NCI-H2107 (cell line): ENCODE measurements at places on chromosomes 11 and 22.

- no peak for DNase-seq
Observed at GRCh38 chr11:35118906-35119305, 20.1 kb upstream of the CD44 start.

GRCh38 chr11:62456630-62457029 is 37.8 kb downstream of the SCGB1A1 start:
- DNase-seq = peak; percentile 47

- DNase-seq = no peak
Observed at GRCh38 chr22:39984746-39985145, 10.0 kb upstream of the FAM83F start.

DNA sequence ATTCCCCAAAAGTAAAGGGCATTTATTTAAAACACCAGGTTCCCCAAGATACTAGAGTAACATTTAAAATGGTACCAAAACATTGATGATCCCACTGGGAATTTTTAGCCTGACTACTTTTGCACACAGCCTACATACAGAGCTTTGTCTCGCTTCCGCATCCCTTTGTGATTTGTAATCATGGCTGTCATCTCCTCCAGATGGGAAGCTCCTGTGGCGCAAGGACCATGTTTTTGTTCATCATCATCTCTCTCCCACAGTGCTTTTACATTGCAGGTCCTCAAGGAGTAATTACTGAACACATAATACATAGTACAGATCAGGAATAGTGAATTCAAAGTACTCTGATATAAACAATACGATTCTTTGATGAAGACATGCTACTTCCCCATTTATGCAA is 231.2 kb upstream of the MTNR1B start:
- DNase-seq = no peak

GRCh38 chr11:84264066-84264465 is 977.9 kb upstream of the CCDC90B start:
- DNase-seq = no peak

DNA sequence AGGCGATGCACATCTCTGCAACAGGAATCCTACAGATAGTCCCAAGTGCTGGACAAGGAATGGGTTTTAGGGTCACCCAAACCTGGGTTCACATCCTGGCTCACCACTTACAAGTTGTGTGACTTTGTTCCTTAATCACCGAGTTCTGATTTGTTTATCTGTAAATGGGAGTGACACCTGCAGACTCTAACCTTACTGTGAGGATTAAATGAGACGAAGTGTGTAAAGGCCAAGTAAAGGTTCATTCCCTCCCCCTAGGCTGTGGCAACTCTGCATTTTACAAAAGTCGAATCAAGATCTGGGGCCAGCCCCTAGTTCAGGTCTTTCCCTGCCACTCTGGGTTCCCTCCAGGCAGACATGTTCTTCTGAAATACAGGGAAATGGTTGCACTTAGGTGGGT is 34.9 kb downstream of the SERPINH1 start:
- DNase-seq = no peak

DNA sequence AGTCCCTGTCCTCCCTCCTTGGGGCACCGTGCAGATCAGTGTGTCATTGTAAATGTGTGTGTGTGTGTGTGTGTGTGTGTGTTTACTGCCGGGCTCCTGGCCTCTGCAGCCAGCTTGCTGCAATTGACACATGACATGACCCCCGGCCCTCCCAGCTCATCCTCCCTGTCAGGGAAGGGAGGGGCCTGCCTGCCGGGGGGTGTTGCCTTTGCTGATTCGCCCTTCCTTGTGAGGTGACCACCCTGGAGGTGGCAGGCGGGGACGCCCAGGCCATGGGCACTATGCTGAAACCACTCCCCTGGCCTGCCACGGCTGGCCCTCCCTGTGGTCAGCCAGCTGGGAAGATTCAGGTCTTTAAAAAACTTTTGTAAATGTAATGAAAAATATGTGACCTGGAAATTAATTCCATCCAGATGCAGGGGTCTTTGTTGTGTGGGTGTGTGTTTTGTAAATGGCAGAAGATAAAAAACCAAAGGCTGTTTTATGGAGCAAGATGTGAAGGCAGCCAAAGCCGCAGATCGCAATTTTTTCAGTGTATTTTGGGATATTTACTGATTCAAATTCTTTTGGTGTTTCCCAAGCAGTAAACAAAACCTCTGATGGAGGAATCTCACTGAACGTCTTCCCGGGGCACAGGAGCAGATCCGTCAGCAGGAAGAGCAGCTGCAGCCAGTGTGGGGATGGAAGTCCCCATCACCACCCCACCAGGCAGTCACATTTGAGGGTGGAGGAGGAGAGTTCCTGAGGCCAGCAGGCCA is 23.2 kb downstream of the SHISAL1 start:
- DNase-seq = no peak

GRCh38 chr22:17234144-17234623 is 14.9 kb upstream of the ADA2 start:
- no peak for DNase-seq

- DNase-seq = peak; percentile 81
Observed at GRCh38 chr11:119179983-119180382, 5.3 kb upstream of the NHERF4 start.

DNA sequence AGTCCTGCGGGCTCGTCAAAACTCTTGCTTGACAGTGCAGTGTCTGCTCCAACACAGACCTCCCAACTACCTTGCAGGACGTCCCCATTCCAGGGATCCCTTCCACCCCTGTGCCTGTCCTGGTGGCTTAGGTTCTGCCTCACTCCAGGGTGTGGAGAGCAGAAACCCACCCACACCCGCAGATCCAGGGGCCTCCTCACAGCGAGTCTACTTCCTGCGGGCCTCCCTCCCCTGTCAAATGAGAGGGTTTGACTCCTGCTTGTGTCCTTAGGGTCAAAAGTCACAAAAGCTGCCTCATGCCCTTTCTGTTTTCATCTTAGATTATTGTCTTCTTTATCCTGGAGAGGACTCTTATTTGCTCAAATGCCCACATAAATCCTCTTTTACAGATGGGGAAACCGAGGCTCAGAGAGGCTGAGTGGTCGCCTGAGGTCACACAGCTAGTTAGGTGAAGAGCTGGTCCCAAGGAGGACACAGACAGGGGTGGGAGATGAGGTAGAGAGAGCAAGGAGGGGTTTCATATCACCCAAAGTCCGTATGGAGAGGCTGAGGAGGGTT is 81.1 kb upstream of the KCNQ1OT1 start:
- DNase-seq = no peak

- no peak for DNase-seq
Observed at GRCh38 chr11:57703341-57703740, 8.7 kb downstream of the MED19 start.

- DNase-seq = no peak
Observed at GRCh38 chr11:44752713-44753112, 26.0 kb downstream of the TSPAN18 start.

- no peak for DNase-seq
Observed at GRCh38 chr11:4577761-4578160, 3.8 kb upstream of the OR52I2 start.

GRCh38 chr22:31790240-31790639 is 36.4 kb downstream of the DEPDC5 start:
- DNase-seq = no peak

DNA sequence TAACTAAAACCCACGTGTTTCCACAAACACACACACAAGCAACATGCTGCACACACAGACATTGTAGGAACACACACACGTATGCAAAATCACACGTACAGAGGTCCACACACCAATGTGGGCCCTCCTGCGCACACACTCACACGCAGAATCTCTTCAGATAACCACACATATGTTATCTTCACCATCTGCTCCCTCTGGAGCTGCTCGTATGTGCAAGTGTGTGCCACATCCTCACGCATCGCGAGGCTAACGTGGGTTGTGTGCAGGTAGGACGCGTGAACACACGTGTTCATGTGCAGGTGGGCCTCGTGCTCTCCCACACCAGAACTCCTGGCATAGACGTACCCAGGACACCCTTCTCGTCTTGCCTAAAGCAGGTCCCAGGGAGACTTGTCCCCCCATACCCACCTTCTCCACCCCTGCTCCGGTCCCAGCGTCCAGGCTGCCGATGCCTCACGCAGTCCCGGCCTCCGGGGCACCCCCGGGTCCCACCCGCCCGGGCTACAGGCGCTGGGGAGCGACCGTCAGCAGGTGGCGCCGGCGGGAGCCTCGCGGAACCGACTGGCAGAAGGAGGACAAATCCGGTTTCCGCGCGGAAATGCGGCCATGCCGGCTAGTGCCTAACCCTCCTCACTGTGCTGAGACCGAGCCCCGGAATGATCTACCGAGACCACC is 10.3 kb upstream of the IGSF9B start:
- DNase-seq = no peak

DNA sequence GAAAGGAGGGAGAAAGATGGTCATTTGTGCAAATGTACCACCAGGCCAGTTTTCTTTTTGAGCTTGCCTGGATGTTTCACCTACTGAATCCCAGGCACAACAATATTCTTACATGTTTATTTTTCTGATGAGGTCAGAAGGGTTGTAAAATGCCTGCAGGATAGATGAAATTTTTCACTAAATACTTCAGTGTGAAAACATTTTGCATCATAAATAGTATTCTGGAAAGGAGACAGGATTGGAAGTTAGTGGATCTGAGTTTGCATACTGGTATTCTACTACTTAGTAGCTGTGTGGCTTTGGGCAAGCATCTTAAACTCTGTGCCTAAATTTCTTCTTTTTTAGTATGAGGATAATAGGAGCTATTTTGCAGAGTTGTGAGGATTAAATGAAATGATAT is 24.8 kb downstream of the RNF169 start:
- no peak for DNase-seq

- no peak for DNase-seq
Observed at GRCh38 chr11:73141031-73141308, 1.1 kb downstream of the FCHSD2 start.

GRCh38 chr22:30573594-30574094 is 821 bp downstream of the GAL3ST1 start:
- no peak for DNase-seq

DNA sequence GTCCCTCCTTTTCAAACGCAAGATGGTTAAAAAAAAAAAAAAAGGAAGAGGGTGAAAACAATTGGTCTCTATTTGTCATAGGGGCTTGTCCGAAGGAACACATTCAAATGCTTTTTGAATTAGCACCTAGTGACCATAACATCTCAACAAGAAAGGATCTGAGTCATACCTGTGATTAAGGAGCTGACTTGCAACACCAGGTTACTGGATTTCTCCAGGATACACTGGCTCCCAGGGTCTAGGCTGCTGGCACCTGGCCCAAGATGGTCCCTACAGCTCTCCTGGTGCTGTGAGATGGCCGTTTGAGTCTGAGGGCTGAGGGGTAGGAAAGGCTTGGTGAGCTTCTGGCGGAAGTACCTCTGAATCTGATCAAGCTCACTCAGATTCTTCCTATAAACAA is 28.4 kb upstream of the UCP3 start:
- no peak for DNase-seq

DNA sequence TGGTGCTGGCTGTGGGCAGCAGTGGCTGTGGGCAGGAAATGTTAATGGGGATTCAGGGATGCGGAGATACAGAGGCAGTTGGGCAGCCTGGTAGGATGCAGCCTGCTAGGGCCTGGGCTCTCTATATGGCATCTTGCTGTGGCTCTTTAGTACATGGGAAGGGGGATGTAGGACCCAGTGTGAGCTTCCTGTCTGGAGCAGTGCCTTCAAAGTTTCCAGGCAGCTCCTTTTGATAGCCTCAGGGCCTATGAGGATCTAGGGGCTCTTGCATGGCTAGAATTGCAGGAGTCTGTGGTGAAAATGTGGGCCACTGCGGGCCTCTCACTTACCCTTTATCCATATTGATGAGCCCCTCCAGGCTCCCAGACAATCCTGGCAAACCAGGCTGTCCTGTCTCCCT is 213.2 kb upstream of the SNX19 start:
- DNase-seq = no peak

GRCh38 chr11:29224739-29225384 is 792.0 kb downstream of the KCNA4 start:
- no peak for DNase-seq

GRCh38 chr11:80621871-80622270 is 1181.0 kb upstream of the TENM4 start:
- no peak for DNase-seq

DNA sequence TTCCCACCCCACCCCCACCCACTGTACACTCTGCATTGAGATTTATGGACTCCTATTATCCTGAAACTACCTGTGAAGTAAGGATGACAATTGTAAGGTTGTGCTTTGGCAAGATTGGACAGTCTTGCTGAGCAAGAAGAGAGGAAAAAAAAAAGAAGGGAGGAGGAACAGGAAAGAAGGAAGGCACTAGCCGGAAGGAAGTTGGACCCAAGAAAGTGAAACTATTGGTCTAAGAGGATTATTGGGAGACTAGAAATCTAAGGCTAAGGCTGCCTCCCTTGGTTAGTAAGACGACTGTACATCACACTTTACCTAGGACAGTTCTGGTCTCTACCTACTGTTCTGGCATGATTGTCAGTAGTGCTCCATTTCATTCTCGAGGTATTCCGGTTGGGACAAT is 12.1 kb upstream of the TRIM44 start:
- DNase-seq = no peak

DNA sequence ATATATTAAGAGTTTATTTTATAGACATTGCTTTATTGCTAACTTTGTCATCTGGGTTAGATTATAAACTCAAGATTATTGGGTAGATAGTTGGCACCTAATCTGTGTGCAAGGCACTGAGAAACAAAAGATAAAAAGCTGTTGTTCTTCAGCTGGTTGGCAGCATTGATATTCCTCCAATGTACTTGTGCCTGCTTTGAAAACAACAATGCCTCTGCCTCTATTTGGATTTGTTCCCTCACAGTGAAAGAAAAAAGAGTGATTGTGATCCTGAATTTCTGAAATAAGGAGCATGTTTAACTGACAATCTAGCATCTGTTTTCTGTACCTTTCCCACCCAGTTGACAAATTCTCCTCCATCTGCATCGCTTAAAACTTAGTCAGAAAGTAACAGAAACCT is 98.3 kb downstream of the TYR start:
- no peak for DNase-seq

GRCh38 chr11:11268119-11268518 is 84.9 kb downstream of the CSNK2A3 start:
- DNase-seq = no peak

DNA sequence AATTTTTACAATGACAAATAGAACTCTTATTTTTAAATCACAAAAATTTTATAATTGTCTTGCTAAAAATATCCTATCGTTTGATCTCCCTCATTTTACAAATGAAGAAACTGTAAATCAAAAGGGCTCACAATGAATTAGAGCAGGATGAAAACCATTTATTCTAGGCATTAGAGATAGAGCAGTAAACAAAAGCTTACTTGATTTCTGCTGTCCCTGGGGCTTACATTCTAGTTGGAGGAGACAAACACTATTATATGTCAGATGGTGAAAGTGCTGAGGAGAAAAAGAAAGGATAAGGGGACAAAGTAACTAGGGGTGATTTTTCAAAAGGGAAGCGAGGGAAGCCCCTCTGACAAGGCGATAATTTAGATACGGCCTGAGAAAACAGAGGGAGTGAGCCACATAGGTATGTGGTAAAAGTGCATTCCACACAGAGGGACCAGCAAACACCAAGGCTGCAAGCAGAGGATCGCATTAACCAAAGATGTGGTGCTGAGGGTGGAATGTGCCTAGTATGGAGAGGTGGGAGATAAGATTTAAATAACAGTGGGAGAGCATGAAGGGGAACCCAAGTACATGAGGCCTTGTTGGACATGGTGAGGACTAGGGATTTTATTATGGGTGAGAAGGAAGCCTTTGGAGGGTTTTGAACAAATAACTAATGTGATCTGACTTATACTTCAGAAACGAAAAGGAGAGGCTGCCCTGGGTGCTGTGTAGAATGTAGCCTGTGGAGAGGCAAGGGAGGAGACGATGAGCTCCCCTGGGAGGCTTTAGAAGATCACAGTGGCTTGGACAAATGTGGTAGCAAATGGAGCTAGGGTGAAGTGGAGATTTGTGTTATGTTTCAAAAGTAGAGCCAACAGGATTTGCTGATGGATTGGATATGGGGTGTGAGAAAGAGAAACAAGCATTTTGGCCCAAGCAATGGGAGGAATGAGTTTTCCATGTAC is 62.1 kb downstream of the PDHX start:
- DNase-seq = no peak
